ENCODE measurements at places on chromosomes 5 and 9.

DNA sequence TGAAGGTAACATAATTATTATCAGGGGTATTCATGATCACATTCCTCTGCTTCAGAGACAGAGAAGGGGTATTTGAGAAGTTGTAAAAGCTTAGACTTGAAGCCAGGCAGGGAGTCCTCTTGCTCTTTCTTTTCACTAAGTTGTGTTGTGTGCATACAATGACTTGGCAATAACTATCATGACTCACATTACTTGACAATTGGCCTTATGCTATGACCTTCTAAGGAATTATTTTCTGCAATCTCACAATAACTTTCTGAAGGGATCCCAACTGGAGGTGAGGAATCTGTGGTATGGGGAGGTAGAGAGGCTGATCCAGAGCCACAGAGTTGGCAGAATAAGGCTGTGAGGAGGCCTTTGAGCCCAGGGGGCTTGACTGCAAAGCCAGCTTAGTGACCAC, 622.3 kb downstream of the MTRR start:
- no peak for DNase-seq

DNA sequence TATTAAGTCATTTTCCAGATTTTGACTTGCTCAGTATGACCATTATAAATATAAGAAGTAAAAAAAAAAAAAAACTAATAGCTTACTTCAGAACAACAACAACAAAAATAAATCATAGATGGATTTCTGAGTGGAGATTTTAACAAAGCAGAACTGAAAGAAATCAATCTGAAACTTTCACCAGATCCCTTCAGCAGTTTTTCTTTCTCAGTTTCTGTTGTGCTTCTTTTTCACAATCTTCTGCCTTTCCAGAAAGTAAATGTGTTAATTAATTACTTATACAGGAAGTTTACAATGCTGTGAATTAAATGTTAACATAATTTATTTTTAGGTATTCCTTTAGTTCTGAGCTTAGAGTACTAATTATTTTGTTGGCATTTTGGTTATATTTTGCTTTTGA, 73.5 kb downstream of the CHSY3 start:
- DNase-seq = no peak

- DNase-seq = no peak
Observed at GRCh38 chr9:1128046-1128445, 77.9 kb downstream of the DMRT2 start.

DNA sequence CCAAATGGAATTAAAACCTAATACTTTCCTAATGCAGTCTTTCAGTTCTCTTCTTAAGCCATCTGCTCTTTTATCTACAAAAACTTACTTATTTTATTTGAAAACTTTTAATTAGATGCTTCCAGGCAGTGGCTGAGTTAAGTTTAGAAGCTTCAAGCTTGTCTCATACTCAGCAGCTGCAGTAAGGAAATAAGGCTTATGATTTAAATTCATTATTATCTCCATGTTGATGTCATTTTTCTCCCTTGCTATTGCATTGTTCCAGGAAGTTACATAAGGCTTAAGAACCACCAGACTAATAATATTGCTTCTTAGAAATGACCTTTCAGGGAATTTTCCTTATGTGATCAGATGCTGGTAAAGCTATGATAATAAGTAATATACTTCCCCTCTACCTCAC, 119.6 kb downstream of the PPP2R2B start:
- DNase-seq = no peak

GRCh38 chr5:122638581-122638980, 136.3 kb upstream of the SNX2 start:
- DNase-seq = no peak

DNA sequence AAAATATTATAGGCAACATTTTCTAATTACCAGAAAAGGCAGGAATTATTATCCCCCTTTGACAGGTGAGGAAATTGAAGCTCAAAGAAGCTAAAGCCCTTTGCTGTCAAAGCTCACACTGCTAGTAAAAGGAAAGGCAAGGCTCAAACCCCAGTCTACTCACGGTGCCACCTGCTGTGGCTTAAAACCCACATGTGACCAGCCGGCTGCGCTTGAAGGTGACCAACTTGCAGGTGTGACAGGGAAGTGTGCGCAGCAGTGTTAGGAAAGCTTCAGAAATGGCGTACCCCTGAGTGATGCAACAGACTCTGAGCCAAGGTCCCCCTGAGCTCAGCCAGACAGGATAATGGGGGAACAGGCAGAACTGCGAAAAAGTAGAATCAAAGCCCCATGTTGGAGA, 45.2 kb downstream of the PAX5 start:
- no peak for DNase-seq

GRCh38 chr5:135203593-135204036, 169.6 kb upstream of the PITX1 start:
- DNase-seq = no peak

DNA sequence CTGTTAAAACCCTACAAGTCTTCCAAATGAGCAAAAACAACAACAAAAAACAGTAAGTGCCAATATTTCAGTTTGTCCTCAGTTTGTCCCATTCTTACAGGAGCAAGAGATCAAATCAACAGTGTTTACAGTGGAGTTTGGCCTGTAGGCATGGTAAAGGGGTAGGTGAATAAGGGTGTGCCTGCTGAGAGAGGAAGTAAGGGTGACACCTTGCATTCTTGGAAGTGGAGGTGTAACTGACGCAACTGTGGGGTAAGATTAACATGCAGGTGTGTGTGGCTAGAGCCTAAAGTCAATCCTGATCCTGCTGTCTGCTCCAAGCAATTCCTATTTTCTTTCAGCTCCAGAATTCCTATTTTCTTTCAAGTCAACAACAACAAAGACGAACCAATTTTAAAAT, 43.4 kb downstream of the PFDN1 start:
- no peak for DNase-seq

DNA sequence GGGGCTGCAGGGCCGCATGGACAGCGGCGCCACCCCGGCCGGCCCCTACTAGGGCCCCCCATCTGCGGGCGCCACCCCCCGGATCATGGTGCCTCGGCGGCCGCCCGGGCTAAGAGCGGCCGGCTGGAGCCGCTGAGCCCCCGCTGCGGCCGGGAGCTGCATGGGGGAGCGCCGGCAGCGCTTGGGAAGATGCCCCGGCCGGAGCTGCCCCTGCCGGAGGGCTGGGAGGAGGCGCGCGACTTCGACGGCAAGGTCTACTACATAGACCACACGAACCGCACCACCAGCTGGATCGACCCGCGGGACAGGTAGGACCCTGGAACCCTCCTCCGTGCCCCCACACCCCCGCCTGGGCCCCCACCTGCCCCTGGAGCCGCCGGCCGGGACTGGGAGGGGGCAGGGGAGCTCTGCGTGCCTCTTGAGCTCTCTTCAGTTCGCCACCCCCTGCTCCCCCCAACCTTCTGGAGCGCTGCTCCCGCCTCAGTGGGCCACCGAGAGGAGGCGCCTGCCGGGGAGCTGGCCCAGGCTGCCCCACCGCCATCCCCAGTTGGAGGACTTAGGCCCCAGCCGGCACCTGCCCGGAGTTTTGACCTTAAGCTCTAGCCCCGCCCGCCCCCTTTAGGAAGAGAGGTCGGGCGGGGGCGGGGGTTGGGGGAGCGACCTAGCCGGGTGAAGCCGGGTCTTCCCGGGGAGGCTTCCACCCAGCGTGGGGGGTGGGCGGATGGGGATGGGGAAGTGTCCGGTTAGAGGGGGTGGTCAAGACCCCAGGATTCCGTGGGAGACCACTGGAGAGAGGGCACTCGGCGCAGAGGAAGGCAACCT, 730 bp downstream of the WWC1 start:
- DNase-seq = peak; percentile 17

DNA sequence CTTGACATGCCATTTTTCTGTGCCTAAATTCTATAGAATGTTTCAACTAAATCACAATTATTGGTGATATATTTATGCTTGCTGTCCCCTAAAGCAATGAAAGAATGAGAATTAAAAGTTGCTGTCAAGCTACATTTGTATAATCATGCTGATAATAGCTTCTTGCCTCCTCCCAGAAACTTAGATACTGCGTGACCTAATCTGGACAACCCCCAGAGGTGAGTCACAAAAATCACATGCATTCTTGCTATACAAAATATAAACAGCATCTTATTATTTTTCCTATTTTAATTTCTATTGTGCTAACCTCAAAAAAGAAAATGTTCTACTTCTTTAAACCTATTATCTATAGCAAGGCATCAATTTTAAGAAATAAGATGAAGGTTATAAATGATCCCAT, 995.8 kb upstream of the ACO1 start:
- no peak for DNase-seq

GRCh38 chr5:81450940-81451339, 57.0 kb upstream of the ACOT12 start:
- DNase-seq = no peak

GRCh38 chr9:107425101-107426025, 64.2 kb downstream of the KLF4 start:
- peak; percentile 43 for DNase-seq

GRCh38 chr5:663436-664342, 29.5 kb downstream of the TPPP start:
- no peak for DNase-seq

DNA sequence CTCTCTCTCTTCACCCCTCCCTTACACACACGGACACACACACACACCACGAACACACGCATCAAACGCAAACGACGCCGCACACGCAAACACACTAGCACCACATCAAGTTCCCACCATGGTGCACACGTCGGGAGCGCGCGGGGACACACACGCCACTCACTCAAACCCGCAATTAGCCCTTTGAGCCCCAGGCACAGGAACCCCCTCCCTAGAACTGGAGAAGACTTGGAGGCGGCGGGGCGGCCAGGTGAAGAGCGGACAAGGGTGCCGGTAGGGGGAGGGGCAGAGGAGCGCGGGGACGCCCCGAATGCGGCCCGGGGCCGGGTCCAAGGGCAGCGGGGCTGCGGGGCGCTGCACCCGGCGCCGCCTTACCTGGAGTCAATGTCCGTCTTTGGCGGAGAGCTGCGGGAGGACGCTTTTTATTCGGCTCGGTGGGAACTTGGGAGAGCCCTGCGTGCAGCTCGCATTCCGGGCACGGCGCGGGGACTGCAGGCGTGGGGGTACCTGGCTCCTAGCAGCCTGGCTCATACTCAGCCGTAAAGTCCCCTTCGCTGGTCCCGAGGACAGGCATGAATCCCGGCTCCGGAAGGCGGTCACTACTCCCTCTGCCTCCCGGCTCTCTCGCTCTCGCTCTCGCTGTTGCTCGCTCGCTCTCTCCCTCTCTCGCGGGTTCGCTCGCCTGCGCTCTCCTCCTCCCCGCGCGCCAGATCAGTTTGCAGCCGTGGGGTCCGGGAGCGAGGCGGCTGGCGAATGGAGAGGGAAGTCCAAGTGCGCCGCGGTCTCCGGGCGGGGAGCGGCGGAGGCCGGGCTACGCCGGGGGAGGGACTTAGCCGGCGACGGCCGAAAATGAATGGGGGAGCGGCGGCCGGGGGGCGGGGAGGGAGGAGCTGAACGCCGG, at the start of gene BRINP1:
BRINP1 (minus strand) TSS at position 755 of the 901 bp plus-strand sequence. CDS start 56,080 bp downstream, outside the sequence.
- DNase-seq = peak; percentile 5

DNA sequence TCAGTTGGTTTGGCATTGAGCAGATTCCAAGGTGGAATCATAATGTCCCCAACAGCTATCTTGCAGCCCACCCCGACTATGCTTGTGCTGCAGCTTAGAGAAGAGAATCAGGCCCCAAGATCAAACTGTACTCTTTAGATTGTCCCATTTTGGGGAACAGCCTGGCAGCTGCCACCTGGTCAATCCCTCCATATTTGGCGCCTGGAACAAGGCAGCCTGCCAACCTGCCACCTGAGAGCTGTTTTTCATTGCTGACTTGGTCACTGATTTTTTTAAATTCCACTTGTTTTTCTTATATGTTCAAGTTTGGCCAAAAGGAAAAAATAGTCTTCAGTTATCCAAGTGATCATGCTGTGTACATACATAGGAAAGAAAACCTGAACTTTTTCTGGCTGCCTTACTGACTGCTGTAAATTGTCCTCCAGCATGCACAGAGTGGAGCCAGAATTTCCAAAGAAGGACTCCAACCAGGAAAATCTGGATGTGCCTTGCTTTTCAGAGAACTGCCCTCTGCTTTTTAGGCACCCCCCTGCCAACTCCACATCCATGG, 504.2 kb downstream of the ENC1 start:
- no peak for DNase-seq

- DNase-seq = peak; percentile 55
Observed at GRCh38 chr9:16825971-16826625, 44.4 kb downstream of the BNC2 start.

DNA sequence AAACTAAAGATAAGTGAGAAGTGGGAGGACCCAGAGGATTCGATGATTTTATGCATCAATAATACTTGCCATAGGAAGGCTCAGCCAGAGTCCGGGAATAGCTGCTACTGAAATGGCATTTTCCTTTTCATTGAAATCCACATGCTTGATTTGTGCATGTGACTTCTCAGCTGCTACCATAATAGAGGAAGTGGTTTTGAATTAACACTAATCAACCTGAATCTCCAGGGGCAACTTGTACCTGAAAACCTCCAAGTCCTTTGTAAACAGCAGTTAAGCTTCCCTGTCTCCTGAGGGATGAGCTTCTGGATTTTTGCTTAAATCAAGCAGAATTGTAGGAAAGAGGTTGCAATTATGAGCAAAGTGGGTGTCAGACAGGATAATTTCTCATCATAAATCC, 124.9 kb downstream of the PPP2R2B start:
- no peak for DNase-seq

DNA sequence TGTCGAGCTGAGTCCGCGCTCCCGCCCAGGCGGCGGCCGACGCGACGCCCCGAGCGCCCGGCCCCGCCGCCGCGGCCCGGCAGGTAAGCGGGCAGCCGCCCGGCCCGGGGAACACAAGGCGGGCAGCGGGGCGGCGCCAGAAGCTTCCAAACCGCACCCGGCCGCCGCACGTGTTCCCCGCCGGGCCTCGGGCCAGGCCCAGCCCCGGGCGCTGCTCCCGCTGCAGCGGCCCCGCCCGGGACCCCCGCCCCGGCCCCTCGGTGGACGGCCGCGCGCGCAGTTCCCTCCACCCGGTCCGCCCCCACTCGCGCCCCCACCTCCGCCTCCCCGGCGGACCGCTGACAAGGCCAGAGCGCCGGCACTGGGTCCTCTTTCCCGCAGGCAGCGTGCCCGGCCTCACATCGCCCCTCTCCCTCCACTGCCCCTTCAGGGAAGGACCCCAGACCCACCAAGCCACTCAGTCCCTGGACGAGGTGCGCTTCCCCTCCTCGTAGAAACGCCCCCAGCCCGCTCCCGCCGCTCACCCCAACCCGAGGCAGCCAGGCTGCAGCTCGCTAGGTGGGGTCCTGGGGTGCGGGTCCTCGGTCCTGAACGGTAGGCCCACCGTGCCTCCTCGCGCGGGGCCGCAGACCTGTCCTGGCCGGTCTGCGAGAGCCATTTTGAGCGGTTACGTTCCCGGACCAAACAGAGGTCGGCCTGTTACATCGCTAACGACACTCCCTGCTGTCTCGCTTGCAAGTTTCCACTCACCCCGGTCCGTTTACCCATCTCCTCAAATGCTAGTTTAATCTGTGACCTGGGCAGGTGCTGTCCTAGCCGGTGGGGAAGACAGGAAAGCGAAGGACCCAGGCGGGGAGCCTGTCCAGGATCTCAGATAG, 475 bp downstream of the WDR5 start:
- peak; percentile 61 for DNase-seq

GRCh38 chr5:307794-308579, 13.5 kb upstream of the AHRR start:
- DNase-seq = no peak
